ENCODE measurements at places on chromosomes 7 and 10. TPM values are rescaled to one million over a fixed set of nuclear protein-coding genes. Genes with fewer than 3 reads are reported as not detected.

GPR22 gene
- total RNA-seq = not detected

DNA sequence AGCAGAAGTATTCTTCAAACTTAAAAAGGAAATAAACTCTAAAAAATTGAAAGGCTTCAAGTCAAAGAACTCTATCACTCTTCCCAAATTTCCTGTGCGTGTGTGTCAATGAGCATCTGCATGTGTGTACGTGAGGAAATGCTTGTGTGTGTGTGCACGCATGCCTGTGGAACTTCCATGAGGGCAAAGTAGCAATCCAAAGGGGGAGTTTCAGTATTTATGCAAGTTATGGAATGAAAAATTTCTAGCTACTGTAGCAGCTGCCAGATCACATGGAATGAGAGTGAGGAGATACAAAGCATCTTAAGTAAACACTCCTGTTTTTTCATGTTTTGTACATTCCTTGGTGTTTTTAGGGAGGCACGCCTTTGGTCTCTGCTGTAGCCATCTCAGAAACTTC lies 152.6 kb downstream of the RAPGEF5 start:
- DNase-seq = no peak

DNA sequence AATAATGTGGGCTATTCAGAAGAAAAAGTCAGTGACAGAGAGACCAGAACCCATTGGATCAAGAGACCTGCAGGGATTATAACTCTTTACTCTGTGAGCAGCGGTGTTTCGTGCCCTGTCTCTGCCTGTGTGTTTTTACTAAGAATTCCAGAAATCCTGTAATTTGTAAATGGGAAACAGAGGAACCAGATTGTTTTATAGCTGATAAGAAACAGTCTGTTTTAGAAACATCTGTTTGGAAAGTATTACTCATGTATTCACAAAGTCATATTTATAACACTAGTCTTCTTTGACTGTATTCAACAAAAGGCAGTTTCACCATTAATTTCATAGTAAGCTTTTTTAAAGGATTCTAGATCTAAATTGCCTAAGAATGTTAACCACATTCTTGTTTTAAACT lies 30.0 kb upstream of the VDAC2 start:
- no peak for DNase-seq

GRCh38 chr10:69359148-69359547 lies 57.6 kb downstream of the TACR2 start:
- DNase-seq = no peak

GRCh38 chr10:21519941-21520436 lies 5.5 kb downstream of the SKIDA1 start:
- DNase-seq = no peak
